Aorta (tissue), 5 donors: ENCODE measurements at places on chromosomes 13 and 19. TPM values are rescaled to one million over a fixed set of nuclear protein-coding genes. Genes with fewer than 3 reads are reported as not detected.
A peak's percentile ranks its signal among the peaks of the same experiment; 100 is the strongest.

DNA sequence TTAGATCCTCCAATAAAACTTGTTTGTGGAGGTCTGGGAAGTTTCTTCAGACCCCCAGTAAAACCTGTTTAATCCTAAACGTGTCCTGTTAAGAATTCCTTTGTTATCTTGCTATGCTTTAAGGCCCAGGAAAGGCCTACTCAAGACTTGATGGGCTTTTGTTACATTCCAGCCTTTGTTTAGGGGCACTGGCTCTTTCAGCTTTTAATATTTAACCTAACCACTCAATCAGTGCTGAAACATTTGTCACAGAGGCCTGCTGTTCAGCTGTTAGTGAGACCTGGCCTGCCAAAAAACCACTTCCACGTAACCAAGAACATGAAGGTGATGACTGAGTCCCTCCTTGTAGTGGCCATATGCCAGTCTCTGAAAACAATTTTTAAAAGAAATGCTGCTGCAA, 41.7 kb downstream of the PCDH17 start:
- no peaks in the 10 kb centered on the region for H3K4me1 ChIP-seq
- H3K27ac ChIP-seq: no peak overlapping the region
- no peak for DNase-seq
- H3K36me3 ChIP-seq: no peaks in the 10 kb centered on the region
- no peak overlapping the region for H3K4me3 ChIP-seq

Gene CGB3
- not detected for total RNA-seq

GRCh38 chr13:76830805-76831204, 55.4 kb downstream of the KCTD12 start:
- no peaks in the 10 kb centered on the region for H3K4me1 ChIP-seq
- no peak for DNase-seq
- H3K27ac ChIP-seq: no peak overlapping the region
- no peaks in the 10 kb centered on the region for H3K36me3 ChIP-seq
- H3K27me3 ChIP-seq: no peaks in the 10 kb centered on the region

GRCh38 chr13:20703780-20704458, 420 bp downstream of the IL17D start:
- no peak overlapping the region for H3K27ac ChIP-seq
- H3K4me1 ChIP-seq: no peaks in the 10 kb centered on the region
- H3K27me3 ChIP-seq: no peaks in the 10 kb centered on the region
- H3K36me3 ChIP-seq: no peaks in the 10 kb centered on the region

DNA sequence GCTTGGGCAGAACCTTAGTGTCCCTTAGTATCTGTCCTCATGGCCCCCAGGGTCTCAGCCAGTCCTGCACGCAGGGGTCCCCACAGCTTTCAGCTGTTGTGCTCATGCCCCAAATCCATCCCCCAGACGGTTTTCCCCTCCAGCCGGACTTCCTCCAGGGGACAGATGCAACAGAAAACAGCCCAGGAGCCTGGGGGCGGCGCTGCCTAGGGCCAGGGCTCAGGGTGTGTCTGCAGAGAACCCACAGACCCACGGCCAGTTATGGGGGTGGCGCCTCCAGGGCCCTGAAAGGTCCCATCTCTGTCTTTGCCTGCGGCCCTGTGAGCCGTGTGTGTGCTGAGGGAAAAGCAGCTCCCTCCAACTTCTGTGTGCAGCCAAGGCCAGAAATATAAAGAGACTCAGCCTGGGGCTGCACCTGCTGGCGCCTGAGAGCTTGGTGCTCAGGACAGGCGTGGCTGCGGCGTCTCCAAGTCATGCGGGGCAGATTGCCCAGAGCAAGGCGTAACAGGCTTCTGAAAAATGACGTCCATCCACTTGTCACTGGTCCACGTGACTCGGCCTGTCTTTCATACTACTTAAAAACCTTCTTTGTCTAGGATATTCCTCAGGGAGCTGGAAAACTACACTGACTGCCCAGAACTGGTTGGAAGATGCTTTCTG, 22.1 kb upstream of the F7 start:
- no peaks in the 10 kb centered on the region for H3K4me1 ChIP-seq
- H3K36me3 ChIP-seq: no peaks in the 10 kb centered on the region
- DNase-seq: no peak

GRCh38 chr19:1286487-1287353, 1.0 kb downstream of the EFNA2 start:
- no peaks in the 10 kb centered on the region for H3K36me3 ChIP-seq
- H3K4me1 ChIP-seq: no peaks in the 10 kb centered on the region
- H3K4me3 ChIP-seq: no peak overlapping the region
- no peak overlapping the region for H3K27ac ChIP-seq
- no peak for DNase-seq

- DNase-seq: no peak
- H3K36me3 ChIP-seq: no peaks in the 10 kb centered on the region
- no peaks in the 10 kb centered on the region for H3K4me1 ChIP-seq
- H3K27ac ChIP-seq: no peak overlapping the region
Measured at GRCh38 chr13:109096101-109096500, 466.7 kb downstream of the MYO16 start.

DNA sequence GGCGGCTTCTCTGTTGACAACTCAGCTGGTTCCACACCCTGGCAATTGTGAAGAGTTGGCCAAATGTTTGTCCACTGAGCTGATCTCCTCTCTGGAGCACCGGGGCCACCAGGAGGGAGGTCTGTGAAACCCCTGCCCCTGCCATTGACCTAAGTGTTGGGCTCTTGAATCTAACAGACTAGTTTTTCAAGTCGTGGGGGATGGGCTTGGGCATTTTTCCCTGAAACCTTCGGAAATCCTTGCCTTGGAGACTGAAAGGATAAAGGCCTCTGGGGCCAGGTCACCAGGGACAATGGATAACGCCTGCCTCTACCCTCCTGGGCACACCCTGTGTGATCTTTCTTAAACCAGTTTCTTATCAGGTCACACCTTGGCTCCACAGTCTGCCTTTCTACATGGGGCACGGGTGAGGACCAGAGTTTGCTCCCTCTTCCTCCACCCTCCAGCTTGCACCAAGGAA, 881 bp downstream of the GEMIN7 start:
- H3K27ac ChIP-seq: no peak overlapping the region
- H3K27me3 ChIP-seq: no peaks in the 10 kb centered on the region
- H3K4me1 ChIP-seq: no peaks in the 10 kb centered on the region
- DNase-seq: no peak
- H3K36me3 ChIP-seq: no peaks in the 10 kb centered on the region
- peak overlapping the region; percentile 36 for H3K4me3 ChIP-seq

- no peaks in the 10 kb centered on the region for H3K27me3 ChIP-seq
- no peak overlapping the region for H3K4me3 ChIP-seq
- no peak for DNase-seq
- H3K4me1 ChIP-seq: no peaks in the 10 kb centered on the region
- H3K36me3 ChIP-seq: no peaks in the 10 kb centered on the region
- no peak overlapping the region for H3K27ac ChIP-seq
Measured at GRCh38 chr13:26272621-26273020, 18.7 kb downstream of the CDK8 start.

Gene FLT1
- total RNA-seq: 62.8 TPM

Gene SCGB2B2
- total RNA-seq: 0.75 TPM

Gene CACNG7
- total RNA-seq: not detected

Gene HCN2
- total RNA-seq: 0.19 TPM

DNA sequence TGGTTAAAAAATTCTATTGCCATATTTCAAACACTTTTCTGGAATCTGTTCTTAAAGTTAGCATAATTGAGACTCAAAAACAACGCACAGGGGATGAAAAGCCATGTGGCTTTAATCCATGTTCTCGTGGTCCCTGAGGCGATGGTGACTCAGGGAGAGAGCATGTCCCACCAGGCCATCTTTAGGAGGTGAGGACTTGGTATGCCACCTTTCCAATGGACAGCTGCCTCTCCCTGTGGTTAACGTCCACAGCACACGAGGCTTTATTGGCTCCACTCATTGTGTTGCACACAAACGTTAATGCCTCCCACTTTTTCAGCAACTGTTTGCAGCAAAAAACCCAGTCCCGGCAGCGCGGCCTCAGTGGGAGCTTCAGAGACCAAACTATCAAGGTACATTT, 51.4 kb downstream of the EFNB2 start:
- DNase-seq: no peak
- H3K4me3 ChIP-seq: no peak overlapping the region
- no peaks in the 10 kb centered on the region for H3K36me3 ChIP-seq

DNA sequence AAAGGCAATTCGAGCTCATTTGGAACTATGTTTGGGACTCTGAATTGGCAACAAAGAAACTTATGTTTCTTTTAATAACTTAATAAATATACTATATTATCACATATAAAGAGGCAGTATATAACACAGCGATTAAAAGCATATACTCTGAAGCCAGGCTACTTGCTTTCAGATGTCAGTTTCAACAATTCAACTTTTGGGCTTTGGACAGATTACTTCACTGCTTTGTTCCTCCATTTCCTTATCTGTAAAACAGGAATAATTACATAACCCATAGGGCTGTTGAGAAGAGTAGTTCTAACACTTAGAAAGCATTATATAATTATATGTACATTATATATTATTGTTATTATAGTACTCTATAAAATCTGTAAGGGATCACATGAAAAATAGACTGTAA, 107.2 kb downstream of the EDNRB start:
- H3K4me3 ChIP-seq: no peak overlapping the region
- no peaks in the 10 kb centered on the region for H3K4me1 ChIP-seq
- no peak overlapping the region for H3K27ac ChIP-seq
- no peak for DNase-seq
- no peaks in the 10 kb centered on the region for H3K27me3 ChIP-seq
- no peaks in the 10 kb centered on the region for H3K36me3 ChIP-seq

Gene ZNF573
- 16.2 TPM for total RNA-seq

DNA sequence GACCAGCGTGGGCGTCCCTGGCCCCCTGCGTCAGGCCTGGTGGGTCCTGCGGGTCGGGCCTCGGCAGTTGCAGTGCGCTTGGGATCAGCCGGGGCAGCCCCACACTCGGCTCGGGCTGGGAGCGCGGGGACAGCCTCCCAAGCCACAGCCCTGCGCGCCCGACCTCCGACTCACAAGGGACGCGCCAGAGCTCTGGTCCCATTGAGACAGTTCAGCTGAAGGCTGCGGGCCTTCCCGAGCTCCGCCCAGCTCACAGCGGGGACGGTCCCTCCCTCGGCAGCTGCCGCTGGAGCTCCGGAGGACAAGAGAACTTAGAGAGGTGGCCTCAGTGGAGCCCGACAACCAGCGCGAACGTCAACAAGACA, 45.7 kb upstream of the ZNF730 start:
- H3K27ac ChIP-seq: no peak overlapping the region
- DNase-seq: peak; percentile 57
- H3K36me3 ChIP-seq: no peaks in the 10 kb centered on the region
- H3K4me1 ChIP-seq: no peaks in the 10 kb centered on the region
- H3K4me3 ChIP-seq: peak overlapping the region; percentile 27

DNA sequence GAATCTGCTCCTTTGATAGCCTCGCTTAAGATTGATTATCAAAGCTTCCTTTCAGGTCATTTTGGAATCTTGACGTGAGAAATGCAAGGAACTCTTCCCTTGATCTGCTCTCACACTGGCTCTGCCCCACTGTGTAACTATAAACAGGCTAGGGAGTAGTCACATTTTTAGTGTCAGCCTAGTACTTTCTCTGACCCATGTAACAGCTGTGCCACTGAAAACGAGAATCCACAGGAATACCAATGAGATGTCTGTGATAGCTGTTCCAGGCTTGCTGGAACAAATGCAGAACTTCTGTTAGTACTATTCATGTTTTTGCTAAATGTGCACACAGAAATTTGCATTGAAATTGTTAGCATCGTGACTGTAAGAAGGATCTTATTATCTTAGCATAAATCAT, 221.3 kb downstream of the MYO16 start:
- no peaks in the 10 kb centered on the region for H3K27me3 ChIP-seq
- H3K4me1 ChIP-seq: no peaks in the 10 kb centered on the region
- DNase-seq: no peak
- no peak overlapping the region for H3K27ac ChIP-seq

GRCh38 chr13:109812382-109812781, 26.0 kb upstream of the IRS2 start:
- H3K27ac ChIP-seq: no peak overlapping the region
- no peaks in the 10 kb centered on the region for H3K4me1 ChIP-seq
- H3K27me3 ChIP-seq: no peaks in the 10 kb centered on the region
- no peak for DNase-seq
- H3K36me3 ChIP-seq: no peaks in the 10 kb centered on the region

- no peak for DNase-seq
- no peaks in the 10 kb centered on the region for H3K27me3 ChIP-seq
- no peak overlapping the region for H3K27ac ChIP-seq
- H3K4me3 ChIP-seq: no peak overlapping the region
Measured at GRCh38 chr13:94272038-94272437, 207.4 kb downstream of the DCT start.

Gene GRK1
- total RNA-seq: not detected

GRCh38 chr13:74771964-74772363, 637.8 kb upstream of the KLF12 start:
- H3K4me3 ChIP-seq: no peak overlapping the region
- H3K27ac ChIP-seq: no peak overlapping the region
- H3K4me1 ChIP-seq: no peaks in the 10 kb centered on the region
- no peak for DNase-seq
- no peaks in the 10 kb centered on the region for H3K27me3 ChIP-seq

Gene ELSPBP1
- total RNA-seq: not detected

DNA sequence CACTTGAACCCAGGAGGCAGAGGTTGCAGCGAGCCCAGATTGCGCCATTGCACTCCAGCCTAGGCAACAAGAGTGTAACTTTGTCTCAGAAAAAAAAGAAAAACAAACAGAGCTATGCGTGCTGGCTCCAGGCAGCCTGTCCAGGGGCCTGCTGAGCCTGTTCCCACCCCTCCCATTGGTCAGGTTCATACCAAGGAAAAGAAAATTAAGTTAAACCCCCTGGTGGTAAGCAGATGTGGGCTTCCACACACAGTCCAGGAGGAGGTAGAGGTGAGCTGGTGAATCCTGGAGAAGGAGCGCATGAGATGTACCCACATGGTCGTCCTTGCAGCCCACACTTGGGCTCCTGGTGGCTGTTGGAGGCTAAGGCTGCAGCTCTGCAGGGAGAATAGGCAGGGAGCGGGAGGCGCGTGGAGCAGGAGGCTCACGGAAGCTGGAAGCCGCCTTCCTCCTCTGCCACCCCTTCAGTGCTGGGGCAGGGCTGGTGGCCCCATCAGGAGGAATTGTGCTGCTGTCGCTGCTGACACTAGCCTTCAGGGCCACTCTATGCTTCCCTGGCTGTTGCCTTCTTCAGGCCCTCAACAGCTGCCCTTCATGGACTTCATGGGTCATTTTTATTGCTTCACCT, 10.5 kb upstream of the CHAMP1 start:
- H3K27ac ChIP-seq: no peak overlapping the region
- no peaks in the 10 kb centered on the region for H3K27me3 ChIP-seq
- no peaks in the 10 kb centered on the region for H3K4me1 ChIP-seq
- no peak overlapping the region for H3K4me3 ChIP-seq
- no peak for DNase-seq

Gene SERPINE3
- total RNA-seq: not detected

GRCh38 chr19:28239270-28239669, 973.7 kb downstream of the UQCRFS1 start:
- H3K27me3 ChIP-seq: no peaks in the 10 kb centered on the region
- no peak overlapping the region for H3K4me3 ChIP-seq
- no peaks in the 10 kb centered on the region for H3K36me3 ChIP-seq
- no peaks in the 10 kb centered on the region for H3K4me1 ChIP-seq

Gene F2RL3
- 9.9 TPM for total RNA-seq
